ENCODE measurements at places on chromosomes 7 and 10.

DNA sequence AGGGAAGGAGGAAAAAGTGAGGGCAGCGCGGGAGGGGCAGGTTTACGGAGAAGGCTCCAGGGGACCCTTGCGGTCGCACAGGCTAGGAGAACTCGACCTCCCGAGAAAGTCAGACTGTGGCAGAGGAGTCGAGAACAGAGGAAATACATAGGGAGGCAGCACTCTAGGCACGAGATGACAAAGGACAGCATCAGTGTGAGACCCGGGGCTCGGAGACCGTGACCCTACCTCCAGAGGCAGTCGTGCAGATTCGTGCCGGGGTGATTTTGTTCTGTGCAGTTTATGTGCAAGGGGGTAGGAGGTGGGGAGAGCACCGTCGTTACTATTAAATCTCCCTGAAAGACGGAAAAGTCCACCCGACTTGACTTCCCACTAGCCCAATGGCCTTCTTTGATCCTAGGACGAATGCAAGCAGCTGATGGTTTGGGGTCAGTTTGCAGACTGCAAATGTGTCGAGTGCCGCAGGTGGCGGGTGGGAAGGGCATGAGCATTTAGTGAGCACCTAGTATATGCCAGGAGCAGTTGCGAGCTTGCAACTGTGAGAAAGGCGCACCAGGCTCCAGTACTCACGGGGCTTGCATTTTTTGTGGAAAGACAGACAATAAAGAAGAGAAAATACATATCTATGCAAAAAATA, 674 bp upstream of the OSBPL3 start:
- no peak for DNase-seq

- peak; percentile 22 for DNase-seq
Observed at GRCh38 chr7:92830532-92831110, 5.8 kb downstream of the CDK6 start.

GRCh38 chr10:113449006-113449695, 103.7 kb upstream of the HABP2 start:
- no peak for DNase-seq

DNA sequence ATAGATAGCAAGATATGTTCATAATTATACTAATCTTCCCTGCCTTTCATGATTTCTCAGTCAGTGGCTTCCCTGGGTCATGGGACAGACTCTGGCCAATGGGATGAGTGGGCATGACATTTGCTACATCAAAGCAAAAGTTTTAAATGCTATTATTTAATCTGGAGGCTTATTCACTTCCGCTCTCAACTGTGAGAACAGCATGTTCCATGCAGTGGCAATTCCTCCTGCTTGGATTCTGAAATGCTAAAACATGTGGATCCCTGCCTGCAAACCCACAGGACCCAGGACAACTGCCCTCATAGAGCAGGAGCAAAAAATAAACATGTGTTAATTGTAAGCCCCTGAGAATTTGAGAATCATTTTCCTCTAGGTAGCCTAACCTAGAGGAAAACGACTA, 1412.4 kb upstream of the CELF2 start:
- no peak for DNase-seq

DNA sequence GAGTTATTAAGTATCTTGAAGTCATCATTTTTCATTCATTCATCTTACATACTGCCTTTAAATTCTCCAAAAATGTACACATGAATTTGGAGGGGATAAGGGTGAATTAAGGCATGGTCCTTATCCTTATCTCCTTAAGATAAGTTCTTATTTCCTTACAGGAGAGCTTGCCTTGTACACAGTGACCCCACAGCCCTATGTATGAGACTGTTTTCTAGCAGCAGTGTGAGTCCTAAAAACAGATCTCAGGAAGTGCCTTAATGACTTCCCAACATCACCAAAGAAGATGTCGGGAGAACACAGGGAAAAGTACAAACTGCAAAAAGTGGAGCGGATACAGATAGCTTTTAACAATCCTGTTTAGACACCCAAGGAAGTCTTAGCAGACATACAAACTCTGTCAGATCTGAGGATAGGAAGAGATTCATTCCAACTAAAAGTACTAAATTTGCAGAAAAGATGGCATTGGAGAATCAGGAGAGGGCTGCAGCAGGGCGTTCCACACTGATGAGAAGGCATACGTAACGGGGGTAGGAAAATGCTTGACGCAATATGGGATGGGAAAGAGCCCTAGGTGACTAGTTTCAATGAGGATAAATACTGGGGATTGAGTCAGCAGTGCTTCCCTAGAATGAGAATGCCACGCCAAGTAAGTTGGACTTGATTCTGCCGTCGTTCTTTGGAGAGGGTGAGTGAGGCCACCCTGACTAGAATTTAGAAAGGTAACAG, 570.2 kb downstream of the PARD3 start:
- no peak for DNase-seq

DNA sequence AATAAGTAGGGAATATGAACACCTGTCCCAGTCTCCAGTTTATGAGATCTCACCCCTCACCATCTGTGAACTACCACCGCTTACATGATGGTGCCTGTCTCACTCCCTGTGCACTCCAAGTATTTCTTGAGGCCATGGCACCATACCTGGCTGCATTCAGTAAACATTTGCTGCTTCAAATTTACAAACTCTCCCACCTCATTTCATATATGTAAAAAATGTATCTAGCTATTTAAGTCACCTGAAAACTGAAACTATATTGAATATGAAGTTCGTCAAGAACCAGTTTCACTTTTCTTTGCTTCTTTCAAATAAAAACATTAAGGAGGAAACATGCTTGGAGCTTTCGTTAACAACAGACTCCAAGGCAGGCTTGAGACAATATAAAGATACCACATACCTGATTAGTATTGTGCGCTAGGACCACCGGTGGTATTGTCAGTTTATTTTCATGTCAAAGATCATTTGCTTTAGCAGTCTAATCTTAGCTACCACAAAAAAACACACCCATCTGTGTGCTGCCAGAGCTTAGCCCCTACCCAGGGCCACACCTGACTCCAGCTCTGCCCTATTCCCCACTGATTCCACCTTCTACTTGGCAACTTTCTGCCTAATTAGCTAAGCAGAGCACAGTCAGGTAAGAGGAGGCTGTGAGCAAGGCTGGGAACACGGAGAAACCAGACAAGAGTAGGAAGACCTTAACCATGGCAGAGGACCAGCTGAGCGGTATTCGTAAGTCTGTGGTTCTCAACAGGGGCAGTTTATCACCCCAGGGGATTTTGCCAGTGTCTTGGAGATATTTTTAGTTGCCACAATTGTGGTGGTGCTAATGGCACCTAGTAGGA, 92.0 kb downstream of the ZFAND4 start:
- DNase-seq, result peak; percentile 49

- no peak for DNase-seq
Observed at GRCh38 chr7:3710122-3710521, 409.1 kb downstream of the SDK1 start.

- DNase-seq, result peak; percentile 80
Observed at GRCh38 chr10:79202188-79203013, 133.6 kb downstream of the ZMIZ1 start.

DNA sequence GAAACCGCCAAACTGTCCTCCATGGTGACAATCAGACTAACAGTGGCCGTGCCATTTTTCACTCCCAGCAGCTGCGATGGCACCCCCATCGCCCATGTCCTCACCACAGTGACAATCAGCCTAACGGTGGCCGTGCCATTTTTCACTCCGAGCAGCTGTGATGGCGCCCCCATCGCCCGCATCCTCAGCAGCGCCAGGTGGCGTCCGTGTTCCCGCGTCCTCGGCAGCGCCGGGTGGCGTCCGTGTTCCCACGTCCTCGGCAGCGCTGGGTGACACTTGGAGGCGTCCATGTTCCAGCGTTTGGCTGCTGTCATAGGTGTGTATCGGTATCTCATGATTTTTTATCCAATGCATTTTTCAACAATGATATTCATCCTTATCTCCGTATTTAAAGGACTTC, 267.3 kb downstream of the PTPRN2 start:
- DNase-seq, result no peak

- DNase-seq, result no peak
Observed at GRCh38 chr10:33015761-33016547, 57.9 kb upstream of the ITGB1 start.

DNA sequence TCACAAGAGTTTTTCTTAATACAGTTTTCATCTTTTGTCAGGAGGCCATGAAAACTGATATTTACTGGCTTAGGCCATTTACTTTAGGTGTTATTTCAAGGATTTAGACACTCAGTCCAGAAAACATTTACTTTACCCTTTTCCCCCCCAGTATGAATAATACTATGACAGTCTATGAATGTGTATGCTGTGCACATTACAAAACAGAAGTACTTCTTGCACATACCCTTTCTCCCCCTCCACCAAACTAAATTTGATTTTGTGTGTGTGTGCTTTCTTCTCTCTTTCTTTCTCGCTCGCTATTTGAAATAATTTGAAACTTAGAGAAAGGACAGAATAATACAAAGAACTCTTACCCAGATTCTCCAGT, 41.3 kb downstream of the RBM33 start:
- no peak for DNase-seq

GRCh38 chr10:44287408-44287807, 97.5 kb downstream of the CXCL12 start:
- DNase-seq, result no peak

- DNase-seq, result peak; percentile 96
Observed at GRCh38 chr10:97869091-97870042, 19.7 kb downstream of the GOLGA7B start.

- DNase-seq, result no peak
Observed at GRCh38 chr7:42552227-42552626, 315.2 kb upstream of the GLI3 start.

- DNase-seq, result no peak
Observed at GRCh38 chr7:781186-781849, 51.0 kb upstream of the SUN1 start.

- DNase-seq, result no peak
Observed at GRCh38 chr10:110337906-110338305, 33.2 kb upstream of the SMNDC1 start.

DNA sequence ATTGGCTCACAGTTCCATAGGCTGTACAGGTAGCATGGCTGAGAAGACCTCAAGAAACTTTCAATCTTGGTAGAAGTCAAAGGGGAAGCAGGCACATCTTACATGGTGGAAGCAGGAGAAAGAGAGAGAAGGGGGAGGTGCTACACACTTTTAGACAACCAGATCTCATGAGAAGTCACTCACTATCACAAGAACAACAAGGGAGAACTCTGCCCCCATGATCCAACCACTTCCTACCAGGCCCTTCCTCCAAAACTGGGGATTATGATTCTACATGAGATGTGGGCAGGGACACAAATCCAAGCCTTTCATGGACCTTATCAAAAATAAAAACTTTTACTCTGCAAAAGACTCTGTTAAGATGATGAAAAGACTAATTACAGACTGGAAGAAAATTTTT, 183.2 kb upstream of the TRIM24 start:
- no peak for DNase-seq

GRCh38 chr7:151349507-151349853, 7.9 kb downstream of the NUB1 start:
- DNase-seq, result no peak

GRCh38 chr7:105677817-105678573, 96.7 kb upstream of the EFCAB10 start:
- peak; percentile 90 for DNase-seq

DNA sequence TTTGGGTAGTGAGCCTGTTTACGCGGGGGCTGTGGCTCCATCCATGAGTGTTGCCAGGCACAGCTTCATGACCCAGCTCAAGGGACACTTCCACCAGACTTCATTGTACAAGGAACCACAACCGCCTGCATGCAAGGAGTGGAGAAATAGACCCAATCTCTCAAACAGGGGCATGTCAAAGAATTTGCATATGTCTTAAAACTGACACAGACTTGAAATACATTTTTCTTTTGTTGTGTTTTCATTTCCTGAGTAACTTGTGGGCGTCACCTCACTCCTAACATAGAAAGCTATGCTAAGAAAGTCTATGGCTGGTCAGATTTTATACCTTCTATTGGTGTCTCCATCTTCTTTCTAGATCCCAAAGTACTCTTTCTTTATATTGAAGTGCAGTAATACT, 266.2 kb upstream of the RNF32 start:
- no peak for DNase-seq

DNA sequence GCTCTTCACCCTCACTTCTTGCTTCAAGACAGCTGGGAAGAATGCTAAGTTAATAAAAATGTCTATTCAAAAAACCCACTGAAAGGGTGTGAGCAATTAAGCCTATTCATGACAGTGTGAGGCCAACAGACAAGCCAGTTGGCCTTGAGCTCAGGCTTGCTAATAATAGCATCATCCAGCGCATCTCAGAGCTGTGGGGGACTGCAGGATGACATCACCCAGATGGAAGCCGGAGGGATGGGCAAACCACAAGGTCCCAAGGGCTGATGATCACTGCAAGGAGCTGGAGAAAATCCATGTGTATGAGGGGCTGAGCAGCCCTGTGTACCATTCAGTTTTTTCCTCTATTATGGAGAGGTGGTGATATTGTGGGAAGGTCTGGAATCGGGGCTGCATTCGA, 770.4 kb downstream of the TNS3 start:
- DNase-seq, result no peak

DNA sequence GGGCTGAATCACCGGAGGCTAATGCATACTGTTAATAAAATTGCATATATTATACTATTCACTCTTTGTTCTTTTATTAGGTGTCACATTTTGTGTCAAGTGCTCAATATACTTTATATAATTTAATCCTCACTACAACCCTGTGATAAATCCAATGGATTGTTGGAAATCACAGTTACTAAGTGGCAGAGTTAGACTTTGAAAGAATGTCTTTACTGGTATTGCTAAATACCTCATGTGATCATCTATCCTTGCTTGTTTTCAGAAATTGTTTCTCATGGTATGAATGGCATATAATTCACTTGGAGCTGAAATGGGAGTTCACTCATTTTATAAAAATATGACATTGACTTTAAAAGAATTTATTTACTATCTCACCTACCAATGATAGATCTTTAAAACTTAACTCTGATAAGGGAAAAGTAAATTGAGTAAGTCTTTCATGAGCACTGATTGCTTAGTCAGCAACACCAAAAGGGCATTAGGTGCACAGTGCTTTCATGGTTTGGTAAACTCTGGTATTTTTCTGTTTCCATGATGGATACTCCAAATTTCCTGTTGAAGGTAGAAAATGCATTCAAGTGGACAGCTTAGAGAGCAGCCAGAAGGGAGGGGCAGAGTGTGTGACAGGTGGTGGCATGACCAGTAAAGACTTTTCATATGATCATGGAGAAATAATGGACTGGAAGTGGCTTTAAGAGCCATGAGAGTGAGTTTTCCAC, 22.6 kb downstream of the ENKUR start:
- DNase-seq, result no peak

DNA sequence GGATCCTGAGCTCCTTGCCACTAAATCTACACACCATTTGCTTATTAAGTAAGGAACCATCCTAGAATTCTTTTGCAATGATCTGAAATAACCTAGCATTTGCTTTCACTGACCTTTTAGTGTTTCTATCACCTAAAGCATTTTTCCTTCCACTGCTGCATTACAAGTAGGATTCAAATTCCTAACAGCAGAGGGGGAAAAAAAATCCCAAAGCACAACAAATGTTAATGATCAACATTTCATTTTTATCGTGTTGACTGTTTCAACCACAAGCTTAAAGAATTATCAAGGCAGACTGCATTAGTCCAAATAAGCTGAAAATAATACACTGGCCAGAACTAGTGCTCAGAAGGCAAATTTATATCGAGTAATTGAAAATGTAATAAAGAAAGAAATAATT, 174.7 kb upstream of the TCF7L2 start:
- no peak for DNase-seq

All from NB4 (cell line).